Brain (organoid and tissue), 16 donors: ENCODE measurements at places on chromosomes 5 and 9. TPM values are rescaled to one million over a fixed set of nuclear protein-coding genes. Genes with fewer than 3 reads are reported as not detected.

Gene TTC16
- not detected for polyA plus RNA-seq

Gene ATP6V0E1
- polyA plus RNA-seq: 186 TPM

Gene LSM11
- polyA plus RNA-seq: 6.1 TPM

Gene ZNF484
- polyA plus RNA-seq: 1.8 TPM

Gene PCDHB7
- polyA plus RNA-seq: 1.3 TPM

GRCh38 chr5:143101121-143101520 is 302.4 kb downstream of the NR3C1 start:
- DNase-seq: no peak

DNA sequence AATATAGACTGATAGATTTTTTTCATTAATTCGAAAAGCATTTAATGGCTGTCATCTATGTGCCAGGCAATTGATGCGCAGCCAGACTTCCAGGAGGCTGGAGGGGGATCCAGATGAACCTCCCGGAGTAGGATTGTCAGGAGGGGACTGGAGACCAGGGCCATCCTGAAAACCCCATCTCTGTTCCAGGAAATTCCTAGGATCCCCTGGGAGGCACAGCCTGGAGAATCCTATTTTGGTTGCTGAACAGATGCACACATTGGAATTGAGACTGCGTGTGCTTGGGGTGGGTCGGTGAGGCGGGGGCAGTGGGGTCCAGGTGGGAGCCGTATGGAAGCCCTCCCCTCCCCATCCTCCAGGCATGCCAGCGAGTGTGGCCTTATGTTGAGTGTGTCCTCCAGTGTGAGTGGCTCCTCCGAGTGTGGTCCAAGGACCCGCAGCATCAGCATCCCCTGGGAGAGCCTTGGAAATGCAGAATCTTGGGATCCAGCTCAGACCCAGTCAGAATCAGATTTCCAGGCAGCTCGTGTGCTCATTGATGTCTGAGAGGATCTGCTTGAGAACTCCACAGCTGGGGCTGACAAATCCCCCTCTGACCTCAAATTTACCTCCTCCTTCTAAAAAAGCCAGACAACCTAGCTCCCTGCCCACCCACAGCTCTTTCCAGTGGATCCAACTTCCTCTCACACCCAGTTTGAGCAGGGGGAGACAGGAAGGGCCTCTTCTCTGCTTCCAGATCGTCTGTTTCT is 38.7 kb downstream of the ROPN1L start:
- no peak for DNase-seq

- no peak for DNase-seq
These were observed 928 bp downstream of the RPL7A start for GRCh38 chr9:133348718-133349573.
